Mesothelial cell of epicardium (in vitro differentiated cells): ENCODE measurements at places on chromosomes 13 and 19. TPM values are rescaled to one million over a fixed set of nuclear protein-coding genes. Genes with fewer than 3 reads are reported as not detected.

The ZNF677 gene
- total RNA-seq: 50.2 to 53.4 TPM (median 51.7 TPM) in 3 replicates

The AMER2 gene
- 0.57 to 0.60 TPM (median 0.60 TPM) in 3 replicates for total RNA-seq

The SHANK1 gene
- 11.9 to 14.0 TPM (median 13.5 TPM) in 3 replicates for total RNA-seq

The FCHO1 gene
- total RNA-seq: 3.8 to 6.2 TPM (median 4.6 TPM) in 3 replicates

The CCL25 gene
- 0.29 to 0.42 TPM in 2 of 3 replicates, not detected in the other for total RNA-seq

DNA sequence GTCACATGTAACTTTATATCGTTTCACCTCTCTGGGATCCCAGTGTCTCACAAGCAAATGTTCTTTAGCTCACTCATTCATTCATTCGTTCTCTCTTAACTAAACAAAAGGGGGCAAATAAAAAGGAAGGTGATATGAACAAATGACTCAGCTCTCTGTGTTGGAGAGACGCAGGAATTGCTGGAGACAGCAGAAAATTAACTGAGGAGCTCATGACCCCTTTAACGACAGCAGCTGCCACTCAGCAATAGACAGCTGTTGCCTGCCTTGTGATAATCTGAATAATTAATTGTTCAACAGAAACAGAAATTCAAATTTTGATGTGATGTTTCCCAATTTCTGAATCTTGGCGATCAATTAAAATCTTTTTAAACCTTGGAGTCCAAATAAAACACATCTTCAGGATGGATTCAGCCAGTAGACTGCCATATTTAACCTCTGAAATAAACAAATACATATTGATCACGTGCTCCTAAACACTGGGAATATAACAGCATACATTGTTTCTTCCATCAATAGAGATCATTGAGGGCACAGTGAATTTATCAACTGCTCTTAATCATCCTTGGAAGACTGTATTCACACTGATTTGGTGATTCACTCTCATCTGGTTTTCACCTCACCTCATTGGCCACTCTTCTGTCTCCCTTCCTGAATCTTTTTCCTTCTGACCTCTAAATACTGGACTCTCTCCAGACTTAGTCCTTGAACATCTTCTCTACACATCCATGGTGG is 63.3 kb downstream of the MBNL2 start:
- no peak for DNase-seq

GRCh38 chr13:110109910-110110309 is 197.0 kb downstream of the COL4A1 start:
- no peak for DNase-seq

DNA sequence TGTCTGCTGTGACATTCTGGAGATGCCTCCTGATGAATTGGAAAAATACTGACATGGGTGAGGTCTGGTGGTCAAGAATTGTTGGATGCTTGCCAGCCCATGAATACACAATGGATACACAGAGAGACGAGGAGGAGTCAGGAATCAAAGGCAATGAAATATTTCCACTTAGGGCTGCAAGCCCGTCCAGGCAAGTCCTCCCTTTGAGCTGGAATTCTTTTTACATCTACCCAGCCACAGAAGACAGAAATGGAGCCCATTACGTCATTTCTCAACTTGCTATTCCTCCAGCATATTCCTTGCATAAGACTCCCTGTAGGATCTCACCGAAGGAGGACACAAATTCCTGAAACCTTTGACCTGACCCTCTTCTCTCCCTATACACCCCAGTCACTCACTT is 15.7 kb upstream of the IGFL4 start:
- DNase-seq: no peak

DNA sequence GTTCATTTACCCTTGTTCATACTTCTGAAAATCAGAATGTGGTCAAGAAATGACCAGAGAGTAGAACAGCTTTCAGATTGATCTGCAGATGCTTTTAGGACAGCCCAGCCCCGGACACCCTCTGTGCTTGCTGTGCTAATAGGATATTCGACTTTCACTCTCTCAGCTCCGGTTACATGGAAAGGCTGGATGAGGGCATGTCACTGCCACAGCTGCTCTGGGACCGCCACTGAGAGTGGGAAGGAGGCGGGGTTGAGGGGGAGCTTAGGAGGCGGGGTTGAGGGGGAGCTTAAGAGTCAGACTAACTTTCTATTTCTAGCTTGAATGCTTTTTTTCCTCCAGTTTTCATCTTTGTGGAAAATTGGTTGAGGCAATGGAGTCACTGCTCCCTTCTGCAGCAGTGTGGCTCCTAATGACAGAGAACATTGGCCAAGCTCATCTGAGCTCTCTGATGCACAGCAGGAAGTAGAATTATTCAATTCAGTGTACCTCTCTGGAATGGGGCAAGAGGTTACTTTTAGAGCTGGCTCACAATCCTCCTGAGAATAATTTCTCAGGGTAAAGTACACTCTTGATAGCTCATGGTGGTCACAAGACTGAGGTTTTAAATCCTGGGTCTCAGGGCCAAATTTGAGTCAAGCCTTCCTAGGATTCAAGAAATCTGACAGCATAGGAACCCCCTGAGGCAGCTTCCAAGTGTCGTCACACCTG is 74.6 kb upstream of the NPAS1 start:
- no peak for DNase-seq

GRCh38 chr13:78777976-78778375 is 119.0 kb upstream of the OBI1 start:
- DNase-seq: no peak
